ENCODE measurements at places on chromosomes 12 and 14.

GRCh38 chr12:52633383-52633782 is 15.0 kb upstream of the KRT73 start:
- DNase-seq, result no peak

GRCh38 chr14:64289571-64289970 is 4.6 kb downstream of the ESR2 start:
- no peak for DNase-seq

- DNase-seq, result no peak
Observed at GRCh38 chr12:116431677-116432300, 127.4 kb upstream of the MAP1LC3B2 start.

DNA sequence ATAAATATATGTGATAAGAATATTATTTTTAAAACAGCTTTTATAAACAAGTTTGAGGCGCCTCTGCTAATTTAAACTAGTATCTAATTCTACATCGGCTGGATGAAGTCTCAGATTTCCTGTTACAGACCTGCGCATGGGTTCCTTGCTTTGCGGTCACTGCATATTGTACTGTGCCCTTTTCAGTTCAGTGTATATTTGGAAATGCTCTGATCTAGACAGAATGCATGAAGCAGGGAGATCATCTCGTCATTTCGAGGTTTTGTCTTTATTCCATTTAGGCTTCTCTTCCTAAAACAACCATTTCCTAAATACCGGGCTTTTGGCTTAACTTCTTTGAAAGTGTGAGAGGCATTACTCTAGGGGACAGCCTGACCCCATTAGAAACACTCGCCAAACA is 25.6 kb downstream of the CRACR2A start:
- no peak for DNase-seq

DNA sequence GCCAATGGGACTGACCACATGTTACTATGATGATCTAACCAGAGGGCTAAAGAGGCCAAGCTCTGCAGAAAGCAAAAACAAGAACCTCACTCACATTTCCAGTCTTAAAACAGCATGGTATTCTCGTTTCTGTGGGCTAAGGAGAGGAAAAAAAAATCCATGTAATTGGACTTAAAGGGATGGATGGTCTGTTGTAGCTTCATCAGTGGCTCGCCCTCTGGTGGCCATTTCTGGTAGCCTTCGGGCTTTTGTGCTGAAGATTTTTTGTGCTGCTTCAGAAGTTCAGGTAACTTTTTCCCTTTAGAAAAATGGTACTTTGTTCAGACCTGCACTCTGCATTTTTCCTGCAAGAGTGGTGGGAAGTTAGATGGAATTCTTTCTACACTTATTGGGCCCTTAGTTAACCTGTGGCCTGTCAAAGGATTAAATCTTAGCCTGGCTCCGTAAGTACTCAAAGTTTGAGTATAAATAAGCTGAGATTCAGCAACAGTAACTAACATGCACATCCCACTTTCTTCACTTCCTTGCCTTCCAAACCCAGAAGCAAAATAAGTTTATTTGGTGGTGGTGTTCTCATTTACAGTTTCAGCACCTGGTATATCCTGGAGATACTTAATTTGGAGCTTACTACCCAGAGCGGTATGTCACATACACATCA is 22.3 kb downstream of the DCAF4 start:
- peak; percentile 30 for DNase-seq

- no peak for DNase-seq
Observed at GRCh38 chr14:60753264-60754119, 18.9 kb downstream of the MNAT1 start.

DNA sequence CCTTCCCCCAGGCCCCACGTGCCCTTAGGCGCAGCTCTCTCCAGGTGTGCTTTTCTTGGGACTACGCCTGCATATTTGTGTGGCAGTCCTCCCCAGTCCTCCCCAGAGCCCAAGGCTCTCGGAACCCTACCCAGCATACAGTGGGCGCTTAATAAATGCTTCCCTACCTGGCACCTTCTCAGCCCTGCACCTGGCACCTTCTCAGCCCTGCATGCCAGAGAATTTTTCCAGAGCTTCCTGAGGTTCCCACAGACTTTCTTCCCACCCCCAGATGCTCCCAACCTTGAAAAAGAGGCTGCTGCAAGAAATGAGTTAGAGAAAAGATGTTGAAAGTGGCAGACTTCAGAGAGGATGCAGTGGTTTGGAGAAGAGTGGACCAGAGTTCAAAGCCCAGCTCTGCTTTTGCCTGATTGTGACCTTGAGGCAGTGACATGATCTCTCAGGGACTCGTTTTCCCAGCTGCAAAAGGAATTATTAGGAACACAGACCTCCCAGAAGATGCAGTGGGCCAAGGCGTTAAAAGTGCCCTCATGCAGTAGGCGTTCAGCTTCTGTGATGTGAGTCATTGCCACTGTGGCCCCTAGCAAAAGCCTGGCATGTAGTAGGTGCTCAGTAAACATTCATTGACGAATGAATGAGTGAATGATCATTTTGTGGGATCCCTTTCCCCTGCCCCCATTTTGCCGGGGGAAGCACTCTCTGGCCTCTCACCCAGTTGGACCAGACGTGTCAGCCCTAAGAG is 167.2 kb downstream of the PHETA1 start:
- DNase-seq, result no peak

DNA sequence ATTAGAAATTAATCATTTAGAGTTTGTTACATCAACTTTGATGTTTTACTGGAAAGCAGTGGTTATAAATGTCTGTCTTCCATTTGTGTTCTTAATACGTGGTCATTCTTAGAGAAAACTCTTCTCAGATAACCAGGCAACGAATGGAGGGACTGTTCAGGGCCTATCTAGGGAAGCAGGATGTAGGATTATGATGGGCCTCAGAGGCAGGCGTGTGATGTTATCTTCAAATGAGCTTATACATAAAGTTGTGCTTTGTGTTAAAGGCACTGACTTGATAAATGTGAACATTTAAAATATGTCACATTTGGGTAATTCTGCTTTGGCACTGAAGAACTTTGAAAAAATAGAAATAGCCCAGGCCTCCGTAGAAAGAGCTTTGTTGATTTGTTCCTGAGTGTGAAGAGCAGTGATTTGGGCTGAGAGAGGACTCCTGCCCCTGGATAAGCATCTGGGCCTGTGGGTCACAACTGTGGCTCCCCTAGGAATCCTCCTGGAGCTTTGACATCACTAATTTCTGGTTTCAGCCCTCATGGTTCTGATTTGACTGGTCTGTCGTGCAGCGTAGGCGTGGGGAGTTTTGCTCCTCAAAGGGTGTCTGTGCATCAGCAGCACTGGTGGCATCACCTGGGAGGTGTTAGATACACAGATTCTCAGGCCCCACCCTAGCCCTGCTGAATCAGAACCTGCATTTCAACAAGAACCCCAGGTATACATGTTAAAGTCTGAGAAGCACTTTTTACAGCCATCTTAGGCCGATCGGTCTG is 55.4 kb downstream of the SAMD4A start:
- no peak for DNase-seq

DNA sequence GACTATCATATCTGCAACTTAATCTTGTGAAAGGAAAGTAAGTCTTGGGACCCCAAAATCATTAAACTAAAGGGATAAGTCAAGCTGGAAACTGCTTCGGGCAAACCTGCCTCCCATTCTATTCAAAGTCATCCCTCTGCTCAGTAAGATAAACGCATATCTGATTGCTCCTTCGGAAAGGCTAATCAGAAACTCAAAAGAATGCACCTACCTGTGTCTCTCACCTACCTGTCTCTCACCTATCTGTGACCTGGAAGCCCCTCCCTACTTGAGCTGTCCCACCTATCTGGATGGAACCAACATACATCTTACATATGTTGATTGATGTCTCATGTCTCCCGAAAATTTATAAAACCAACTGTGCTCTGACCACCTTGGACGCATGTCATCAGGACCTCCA is 19.9 kb downstream of the SEC23A start:
- DNase-seq, result no peak

DNA sequence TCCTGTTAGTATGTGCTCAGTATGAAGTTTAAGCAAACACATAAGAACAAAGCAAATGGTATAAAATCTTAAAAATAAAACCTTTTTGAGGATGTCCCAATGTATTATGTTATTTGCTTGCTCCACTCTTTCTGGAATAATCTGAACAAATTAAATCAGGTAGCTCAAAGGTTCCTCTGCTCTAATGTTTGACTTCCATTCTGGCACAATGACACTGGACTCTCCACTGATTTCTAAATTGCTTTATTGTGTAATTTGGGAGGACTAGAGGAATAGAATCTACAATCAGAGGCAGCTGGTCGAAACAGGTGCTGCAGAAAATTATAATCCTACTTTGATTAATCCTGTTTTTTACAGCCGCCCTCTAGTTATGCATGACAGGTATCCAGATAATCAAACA is 523.7 kb upstream of the FOXG1 start:
- no peak for DNase-seq

- DNase-seq, result no peak
Observed at GRCh38 chr12:103097496-103097895, 140.0 kb downstream of the ASCL1 start.

DNA sequence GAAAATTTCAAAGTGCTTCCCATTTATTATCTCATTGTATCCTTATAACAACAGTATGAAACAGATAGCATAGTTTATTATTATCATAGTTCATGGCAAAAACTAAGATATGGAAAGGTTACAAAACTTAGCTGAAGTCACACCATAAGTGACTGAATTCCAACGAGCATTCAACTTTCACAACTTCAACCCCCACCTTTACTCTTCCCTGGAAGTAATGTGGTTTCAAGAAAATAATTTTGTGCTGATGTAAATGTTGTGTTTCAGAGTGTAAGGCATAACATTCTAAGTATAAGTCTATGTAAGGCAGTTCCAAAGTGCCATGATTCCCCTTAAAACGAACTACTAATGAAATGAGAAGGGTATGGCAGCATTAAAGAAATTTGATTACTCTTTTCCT is 454.5 kb downstream of the BCAT1 start:
- no peak for DNase-seq

GRCh38 chr14:102840771-102841528 is 63.7 kb downstream of the TRAF3 start:
- DNase-seq, result no peak

DNA sequence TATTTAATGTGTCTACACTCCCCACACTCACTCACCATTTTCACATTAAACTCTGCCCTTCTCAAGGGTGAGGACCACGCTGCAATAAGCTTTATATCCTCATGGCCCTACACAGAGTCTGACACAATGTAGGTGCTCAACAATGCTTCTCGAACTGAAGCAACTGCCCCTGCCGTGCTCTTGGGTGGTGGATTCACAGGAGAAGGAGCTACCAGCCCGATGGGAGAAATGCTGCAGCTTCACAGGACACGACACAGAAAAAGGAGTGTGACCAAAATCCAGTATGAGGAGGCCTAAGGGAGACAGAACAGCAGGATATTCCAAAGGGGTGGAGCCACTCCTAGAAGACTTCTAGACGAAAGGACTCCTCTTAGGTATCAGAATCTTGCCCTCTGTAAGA is 6.5 kb upstream of the KRT3 start:
- DNase-seq, result no peak

GRCh38 chr12:68094645-68095395 is 64.7 kb downstream of the IFNG start:
- no peak for DNase-seq

GRCh38 chr14:23006188-23006534 is 3.8 kb downstream of the C14orf93 start:
- no peak for DNase-seq

DNA sequence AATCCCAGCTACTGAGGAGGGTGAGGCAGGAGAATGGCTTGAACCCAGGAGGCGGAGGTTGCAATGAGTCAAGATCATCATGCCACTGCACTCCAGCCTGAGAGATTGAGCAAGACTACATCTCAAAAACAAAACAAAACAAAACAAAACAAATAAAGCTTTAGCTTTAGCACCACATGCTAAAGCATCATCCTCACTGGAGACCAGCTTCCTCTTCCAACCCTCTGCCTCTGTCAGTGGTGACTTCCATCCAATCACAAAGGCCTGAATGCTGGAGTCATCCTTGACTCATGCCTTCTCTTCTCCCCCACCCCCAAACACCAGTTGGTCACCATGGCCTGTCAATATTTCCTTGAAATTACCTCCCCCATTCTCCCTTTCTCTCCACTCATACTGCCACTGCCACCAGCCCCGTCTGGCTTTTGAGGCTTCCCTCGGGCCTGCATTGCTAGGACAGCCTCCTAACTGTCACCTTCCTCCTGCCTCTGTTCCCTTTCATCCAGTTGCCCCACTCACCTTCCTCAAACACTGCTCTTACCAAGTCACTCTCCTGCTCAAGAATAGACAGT is 1.4 kb downstream of the ZNF385A start:
- no peak for DNase-seq

- no peak for DNase-seq
Observed at GRCh38 chr14:27026097-27026496, 428.3 kb upstream of the NOVA1 start.

GRCh38 chr12:24424889-24425600 is 475.6 kb upstream of the SOX5 start:
- DNase-seq, result no peak

GRCh38 chr12:4858386-4858785 is 51.3 kb upstream of the KCNA1 start:
- no peak for DNase-seq

DNA sequence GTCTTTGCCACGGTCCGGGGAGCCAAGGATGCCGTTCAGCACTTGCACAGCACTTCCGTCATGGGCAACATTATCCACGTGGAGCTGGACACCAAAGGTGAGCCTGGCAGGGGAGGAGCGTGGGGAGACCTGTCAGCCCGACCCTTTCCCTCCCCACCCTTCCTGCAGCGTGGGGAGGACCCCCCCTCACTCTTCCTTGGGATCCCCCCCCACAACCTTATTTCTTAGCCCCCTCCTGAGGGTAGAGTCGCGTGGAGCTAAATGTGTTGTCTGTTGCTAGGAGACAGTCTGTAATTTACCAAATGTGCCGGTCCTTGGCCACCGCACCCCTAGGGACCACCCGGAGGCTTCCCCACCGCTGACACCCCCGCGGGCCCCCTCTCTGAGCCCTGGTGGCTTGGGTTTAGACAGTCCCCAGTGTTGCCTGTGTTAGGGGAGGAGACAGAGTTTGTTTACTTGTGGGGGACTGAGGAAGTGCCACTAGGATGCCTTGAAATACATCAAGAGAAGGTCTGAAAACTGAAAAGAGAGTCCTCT is 2.3 kb downstream of the SETD1B start:
- no peak for DNase-seq

DNA sequence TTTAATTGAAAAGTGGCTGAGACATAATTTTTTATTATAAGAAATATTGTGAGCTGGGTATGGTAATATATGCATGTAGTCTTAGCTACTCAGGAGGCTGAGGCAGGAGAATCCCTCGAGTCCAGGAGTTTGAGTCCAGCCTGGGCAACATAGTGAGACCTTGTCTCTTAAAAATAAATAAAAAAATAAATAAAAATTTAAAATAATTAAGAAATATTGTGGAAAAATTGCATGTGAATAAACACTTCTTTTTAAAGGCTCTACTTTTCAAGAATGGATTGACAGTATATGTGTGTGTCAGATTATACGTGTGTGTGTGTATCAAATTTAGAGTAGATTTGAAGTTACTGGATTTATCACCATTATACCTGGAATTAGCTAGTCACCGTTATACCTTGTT is 43.2 kb downstream of the ERC1 start:
- DNase-seq, result no peak

Measured in NCI-H2171 (cell line).